ENCODE measurements at places on chromosomes 7 and 10.

- peak; percentile 78 for DNase-seq
Measured at GRCh38 chr10:3330663-3331062, 158.1 kb upstream of the PITRM1 start.

DNA sequence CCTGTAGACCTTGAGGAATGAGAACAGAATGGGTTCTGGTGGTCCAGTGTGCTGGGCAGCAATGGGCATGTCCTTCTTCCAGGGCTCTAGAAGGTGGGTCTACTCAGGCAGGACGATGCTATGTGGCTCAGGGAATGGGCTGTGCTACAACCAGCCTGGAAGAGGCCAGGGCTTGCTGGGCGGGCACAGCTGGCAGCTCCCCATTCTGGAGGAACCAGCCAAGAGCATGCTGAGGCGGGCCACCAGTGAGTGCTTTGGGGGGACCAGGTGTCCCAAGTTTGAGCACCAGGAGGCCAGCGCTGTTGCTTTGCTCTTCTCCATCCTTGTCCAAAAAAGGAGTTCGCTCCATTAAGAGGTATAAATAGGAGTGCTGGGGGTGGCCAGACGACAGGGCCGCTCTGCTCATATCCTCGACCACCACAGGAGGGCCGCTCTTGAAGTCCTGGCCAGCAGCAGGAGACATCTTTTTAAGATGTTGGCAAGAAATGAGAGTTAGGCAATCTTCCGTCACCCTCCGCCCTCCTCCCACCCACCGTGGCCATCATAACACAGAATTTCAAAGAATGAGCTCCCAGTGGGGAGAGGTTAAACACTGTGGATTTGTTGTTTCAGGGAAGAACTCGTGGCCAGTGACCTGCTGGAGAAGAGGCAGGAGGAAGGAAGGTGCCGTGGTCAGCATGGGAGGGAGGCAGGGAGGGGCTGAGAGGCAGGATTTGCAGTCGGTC, 141.3 kb downstream of the GRK5 start:
- DNase-seq: no peak

DNA sequence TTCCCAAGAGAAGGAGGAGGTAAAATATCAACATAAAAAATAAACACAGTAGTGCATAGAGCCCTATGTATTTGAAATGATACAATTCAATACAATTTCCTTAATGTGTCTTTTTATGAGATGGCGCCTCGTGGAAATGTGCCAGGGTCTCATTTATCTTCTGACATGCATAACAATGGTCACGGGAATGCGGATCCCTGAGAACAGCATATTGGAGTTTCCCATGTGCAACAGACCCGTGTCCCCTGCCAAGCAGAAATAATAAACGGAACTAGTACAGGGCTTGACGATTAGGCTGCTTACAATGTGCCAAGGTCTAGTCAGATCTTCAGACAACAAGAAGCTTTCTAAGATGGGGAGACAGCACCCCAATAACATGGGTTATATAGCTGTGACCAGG, 217.9 kb downstream of the ARHGAP21 start:
- DNase-seq: no peak

DNA sequence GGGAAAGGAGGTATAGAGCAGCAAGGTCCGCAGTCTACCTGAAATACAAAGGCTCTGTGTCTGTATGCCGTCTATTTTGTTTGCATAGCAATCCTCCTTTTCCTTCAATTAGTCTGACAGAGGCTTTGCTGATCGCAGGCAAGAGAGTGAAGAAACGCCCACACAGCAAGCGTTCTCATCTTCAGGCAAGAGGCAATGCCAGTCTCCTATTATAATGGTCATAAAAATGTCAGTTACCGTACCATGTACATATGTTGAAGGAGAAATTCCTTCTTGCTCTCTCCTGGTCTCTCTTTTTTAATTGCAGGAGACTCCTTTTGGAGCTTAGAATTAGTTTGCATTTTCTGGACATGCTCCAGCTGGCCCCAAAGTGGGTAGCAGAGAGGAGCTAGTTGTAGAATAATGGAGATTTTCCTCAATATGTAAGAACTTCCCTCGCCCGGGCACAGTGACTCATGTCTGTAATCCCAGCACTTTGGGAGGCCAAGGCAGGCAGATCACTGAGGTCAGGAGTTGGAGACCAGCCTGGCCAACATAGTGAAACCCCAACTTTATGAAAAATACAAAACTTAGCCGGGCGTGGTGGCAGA, 139.5 kb downstream of the PFKFB3 start:
- no peak for DNase-seq

DNA sequence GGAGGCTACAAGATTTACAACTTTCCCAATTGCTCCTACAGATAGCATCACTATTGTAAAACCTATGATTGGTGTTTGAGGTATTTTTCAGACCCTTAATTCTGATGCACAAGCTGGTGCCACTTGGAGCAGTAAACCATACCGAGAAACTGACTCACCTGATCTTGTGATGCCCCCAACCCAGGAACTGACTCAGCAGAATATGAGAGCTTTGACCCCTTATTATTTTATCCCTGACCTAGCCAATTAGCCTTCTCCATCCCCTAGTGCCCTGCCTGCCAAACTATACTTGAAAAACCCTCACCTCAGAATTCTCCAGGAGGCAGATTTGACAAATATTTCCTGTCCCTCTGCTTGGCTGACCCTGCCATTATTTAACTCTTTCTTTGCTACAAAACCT, 585.9 kb upstream of the GHITM start:
- no peak for DNase-seq

GRCh38 chr7:43294080-43294630, 181.7 kb downstream of the HECW1 start:
- DNase-seq: no peak

DNA sequence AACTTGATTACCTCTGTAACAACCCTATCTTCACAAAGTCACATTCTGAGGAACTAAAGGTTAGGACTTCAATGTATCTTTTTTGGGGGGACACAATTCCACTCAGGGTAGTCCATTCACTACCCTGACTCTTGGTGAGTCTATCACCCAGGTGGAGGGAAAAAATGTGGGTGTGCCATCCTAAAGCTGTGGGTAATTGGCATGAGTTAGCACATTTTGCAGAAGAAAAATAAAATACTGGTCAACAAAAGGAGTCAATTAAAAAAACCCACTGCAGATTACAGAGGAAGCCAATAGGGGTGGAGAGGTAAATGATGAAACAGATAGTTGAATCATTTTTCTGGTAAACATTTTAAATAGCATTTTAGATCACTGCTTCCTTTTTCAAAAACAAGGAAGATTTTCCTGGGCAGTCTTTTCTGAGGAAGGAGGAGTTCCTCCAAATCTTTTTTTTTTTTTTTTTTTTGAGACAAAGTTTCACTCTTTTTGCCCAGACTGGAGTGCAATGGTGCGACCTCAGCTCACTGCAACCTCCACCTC, 5.1 kb upstream of the BLVRA start:
- DNase-seq: no peak

- peak; percentile 29 for DNase-seq
Measured at GRCh38 chr7:75531359-75531821, 39.3 kb downstream of the SPDYE5 start.

GRCh38 chr7:97798046-97799019, 66.4 kb downstream of the TAC1 start:
- no peak for DNase-seq

- DNase-seq: no peak
Measured at GRCh38 chr10:43068471-43069210, 8.2 kb upstream of the RET start.

DNA sequence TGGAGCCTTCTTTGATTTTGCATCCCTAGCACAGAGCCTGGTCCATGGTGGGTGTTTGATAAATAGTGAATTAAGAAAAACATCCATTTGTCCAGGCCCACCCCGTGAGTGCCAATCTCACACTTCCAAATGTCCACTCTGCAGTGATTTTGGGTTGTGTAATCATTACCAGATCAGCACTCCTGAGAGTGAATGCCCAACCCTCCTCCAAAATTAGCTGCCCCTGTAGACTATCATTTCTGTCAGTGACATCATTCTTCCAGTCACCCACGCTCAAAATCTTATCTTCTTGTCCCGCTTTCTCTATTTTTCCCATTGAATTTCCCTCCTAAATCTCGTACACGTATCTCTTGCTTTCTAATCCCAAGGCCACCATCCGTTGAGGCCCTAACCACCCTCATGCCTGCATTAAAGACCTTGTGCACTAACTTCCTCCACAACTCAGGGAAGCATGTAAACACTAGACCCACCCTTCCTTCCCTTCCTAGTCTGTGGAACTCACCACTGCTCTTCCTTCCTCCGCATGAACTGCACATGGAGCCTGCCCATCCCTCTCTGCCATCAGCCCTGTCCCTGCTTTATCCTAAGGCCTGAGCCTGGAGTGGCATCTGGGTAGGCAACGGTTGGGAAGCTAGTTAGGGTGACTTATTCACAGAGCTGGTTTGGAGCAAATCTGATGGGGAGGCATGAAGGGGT, 32.8 kb downstream of the PIK3AP1 start:
- DNase-seq: no peak

DNA sequence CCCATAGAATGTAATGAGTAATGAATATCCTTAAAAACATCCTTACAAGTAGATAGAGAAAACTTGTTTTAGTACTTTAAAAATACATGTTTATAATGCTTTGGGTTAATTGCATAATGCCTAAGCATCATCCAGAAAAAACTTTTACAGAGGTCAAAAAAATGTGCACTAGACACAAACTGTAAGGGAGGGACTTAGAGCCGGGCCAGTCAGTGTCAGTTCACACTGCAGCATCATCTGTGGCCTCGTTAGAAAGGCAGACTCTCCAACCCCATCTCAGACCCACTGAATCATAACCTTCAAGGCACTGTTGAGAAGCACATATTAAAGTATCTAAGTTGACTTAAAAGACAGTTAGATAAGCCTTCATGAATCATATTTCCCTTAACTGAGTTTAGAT, 230.1 kb upstream of the PRPS1L1 start:
- no peak for DNase-seq

DNA sequence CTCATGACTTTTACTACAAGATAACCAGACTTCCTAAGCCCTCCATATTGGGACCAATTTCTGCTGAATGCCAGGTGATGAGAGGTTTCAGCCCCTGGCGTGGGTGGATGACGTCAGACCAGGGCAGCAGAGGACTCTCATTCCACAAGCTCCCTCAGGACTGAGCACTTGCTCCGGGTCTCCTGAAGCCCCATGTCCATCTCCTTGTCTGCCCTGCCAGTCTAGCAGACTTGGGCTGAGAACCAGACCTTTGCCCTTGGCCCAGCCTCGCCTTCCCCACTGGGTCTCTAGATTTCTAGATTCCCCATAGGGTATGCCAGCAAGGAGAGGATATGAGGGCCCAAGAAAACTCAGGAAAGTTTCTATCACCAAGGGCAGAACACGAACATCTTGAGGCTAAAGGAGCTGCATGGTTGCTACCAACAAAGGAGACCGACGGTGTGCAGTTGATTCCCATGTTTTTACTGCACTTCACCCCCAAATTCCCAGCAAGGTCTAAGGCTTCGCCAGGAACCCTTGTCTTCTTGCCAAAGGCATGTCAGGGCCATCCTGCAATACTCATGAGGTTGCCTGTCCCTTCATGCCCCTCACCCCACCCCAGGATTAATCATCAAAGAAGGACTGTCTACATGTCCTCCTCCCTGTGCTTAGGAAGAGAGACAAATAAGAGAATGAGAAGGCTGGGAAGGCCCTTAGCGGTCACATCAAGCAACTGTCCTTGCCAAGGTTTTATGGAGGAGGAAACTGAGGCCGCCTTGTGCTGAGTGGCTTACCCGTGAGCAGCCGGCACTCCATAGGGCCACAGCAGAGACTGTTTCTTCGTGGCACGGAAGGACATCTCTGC, 96.5 kb upstream of the MACROH2A2 start:
- DNase-seq: no peak

DNA sequence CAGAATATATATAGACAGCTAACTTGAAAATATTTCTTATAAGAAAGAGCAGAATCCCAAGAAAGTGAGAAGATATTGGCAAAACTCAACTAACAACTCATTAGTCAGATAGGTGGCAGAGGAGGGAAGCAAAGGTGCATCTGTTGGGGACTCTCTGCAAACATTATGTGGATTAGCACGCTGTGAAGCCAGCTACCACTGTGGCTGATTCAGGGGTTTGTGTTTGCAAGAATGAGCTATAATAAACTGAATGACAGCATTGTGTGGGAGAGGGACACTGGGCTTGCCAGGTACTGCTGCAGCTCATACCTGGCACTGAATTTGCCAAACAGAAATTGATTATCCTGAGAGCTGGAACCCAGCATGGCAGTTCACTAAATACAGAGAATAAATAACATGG, 170.3 kb upstream of the MINDY3 start:
- DNase-seq: no peak

DNA sequence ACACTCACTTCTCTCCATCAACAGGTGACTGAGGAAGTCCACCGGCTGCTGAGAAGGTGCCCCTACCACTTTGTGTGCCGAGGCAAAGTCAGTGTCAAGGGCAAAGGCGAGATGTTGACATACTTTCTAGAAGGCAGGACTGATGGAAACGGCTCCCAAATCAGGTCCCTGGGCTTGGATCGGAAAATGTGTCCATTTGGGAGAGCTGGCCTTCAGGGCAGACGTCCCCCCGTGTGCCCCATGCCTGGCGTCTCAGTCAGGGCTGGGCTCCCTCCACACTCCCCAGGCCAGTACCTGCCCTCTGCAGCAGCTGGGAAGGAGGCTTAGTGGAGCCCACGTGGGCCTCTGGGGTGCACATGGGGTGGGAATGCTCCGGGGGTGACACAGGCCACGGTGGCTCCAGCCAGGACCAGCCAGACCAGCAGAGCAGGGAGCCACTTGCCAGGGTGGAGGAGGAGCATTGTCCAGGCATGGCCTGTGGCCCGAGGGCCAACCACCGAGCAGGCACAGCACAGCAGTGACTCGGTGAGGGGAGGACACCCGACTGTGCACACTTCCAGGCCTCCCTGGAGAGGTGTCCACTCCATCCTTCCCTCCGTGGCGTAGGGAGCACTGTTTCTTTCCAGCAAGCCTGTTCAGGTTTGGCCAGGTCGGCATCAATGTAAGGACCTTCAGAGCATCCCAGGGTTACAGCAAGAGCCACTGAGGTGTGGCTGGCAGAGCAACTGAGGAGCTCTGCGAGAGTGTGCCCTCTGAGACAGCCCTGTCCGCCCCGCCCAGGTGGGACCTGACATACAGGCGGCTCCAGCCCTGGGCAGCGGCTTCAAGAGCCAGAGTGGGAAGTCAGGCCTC, 139.7 kb downstream of the ADCY1 start:
- DNase-seq: peak; percentile 2

All from NB4 (cell line).